ENCODE measurements at places on chromosomes 1 and 21.

- DNase-seq, result no peak
These were observed 133.3 kb upstream of the COA6 start for GRCh38 chr1:234239936-234240335.

DNA sequence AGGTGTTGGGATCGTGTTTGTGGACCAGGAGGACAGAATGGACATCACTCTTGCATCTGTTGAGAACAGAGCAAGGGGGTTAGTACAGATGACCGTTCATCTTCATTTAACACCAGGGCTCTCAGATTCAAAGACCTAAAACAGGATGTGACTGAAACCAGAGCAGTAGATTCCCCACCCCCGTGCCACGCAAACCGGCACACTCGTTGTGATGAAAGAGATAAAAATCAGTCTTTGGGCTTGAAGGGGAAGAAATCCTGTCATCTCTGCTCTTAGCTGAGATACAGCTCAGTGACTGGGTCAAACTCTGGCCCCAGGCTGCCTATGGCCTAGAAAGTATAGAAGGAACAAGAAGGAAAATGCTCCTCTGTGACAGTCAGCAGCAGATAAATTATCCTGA lies 146.2 kb upstream of the KRTAP19-8 start:
- no peak for DNase-seq

DNA sequence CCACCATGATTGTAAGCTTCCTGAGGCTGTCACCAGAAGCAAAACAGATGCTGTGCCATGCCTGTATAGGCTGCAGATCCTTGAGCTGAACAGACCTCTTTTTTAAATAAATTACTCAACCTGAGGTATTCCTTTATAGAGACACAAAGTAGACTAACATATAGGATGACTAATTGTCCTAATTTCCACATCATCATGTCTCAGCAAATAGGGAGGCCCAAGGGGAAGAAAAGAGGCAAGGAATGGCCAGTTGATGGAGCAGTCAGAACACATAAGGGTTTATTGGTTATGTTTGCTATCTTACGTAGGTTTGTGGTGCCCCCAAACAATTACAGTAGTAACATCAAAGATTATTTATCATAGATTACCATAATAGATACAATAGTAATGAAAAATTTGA lies 126.2 kb downstream of the RASAL2 start:
- DNase-seq, result no peak

DNA sequence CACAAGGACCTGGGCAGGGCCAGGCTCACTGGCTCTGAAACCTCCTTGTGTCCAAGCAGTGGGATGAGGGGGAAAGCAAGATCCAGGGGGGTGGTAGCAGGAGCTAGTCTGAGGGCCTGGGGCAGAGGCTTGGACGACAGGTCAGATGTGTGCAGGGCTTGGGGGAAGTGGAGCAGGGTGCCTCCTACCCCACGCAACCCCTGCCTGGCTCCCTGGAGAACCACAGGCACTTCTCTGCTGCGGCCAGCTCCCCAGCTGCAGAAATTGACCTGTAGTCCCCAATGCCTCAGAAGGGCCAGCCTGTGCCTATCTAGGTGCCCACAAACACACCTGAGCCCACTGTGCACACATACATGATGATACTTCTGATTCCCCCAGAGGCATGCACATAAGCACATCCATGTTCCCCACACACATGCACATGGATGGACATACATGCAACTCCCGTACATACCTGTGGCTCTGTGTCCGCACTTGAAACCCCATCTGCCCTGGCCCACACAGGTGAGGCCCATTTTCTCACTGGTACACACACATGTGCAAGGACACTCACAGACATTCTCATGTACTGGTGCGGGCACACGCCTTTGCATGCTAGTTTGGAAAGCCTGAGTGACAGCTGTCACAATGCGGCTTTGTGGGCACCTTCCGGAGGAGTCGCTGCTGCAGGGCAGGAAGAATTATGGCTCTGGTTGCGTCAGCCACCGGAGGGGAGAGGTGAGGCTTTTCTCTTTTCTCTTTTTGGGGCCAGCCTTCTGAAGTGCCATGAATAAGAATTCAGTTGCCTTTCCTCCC lies 247.2 kb upstream of the CSF3R start:
- no peak for DNase-seq

DNA sequence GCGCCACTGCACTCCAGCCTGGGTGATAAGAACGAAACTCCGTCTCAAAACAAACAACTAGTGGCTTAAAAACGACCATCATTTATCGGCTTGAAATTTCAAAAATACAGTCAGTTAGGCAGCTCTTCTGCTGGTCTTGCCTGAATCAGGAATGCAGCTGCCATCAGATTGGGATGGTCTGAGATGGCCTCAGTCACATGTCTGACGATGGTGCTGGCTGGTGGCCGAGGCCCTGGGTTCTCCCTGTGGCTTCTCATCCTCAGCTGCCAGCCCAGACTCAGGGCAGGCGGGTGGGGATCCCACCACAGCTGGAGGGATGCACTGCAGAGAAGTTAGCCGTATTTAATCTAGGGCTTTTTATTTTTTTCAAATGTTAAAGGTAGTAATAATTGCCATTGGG lies 31.3 kb downstream of the IL6R start:
- DNase-seq, result no peak

- no peak for DNase-seq
These were observed 4.6 kb downstream of the OBSCN start for GRCh38 chr1:228212415-228212965.

DNA sequence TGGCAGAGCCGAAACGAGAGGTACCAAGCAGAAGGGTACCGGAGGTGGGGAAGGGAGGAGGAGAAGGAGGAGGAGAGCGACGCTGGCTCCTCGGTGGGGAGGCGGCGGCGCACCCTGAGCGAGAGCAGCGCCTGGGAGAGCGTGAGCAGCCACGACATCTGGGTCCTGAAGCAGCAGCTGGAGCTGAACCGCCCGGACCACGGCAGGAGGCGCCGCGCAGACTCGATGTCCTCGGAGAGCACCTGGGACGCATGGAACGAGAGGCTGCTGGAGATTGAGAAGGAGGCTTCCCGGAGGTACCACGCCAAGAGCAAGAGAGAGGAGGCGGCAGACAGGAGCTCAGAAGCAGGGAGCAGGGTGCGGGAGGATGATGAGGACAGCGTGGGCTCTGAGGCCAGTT lies 32.4 kb downstream of the STYXL2 start:
- DNase-seq, result no peak

DNA sequence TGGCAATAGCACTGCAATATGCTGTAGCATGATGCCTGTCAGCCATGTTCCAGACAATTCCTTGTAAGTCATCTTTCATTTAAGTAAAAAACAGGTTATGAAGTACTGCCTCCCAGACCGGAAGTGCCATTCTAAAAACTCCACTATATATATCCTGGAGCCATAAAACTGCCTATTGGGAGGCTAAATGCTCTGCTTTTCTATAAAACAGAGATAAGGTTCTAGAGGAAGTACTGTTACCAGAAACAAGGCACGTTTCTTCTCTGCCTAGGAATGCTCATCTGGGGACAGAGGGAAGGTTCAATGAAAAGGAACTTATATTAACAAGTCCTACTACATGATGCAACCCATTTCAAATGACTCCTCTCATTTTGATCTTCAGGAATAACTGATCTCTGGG lies 66.8 kb downstream of the GPR137B start:
- DNase-seq, result no peak

- no peak for DNase-seq
These were observed 56.7 kb downstream of the PRDM2 start for GRCh38 chr1:13756557-13757315.

GRCh38 chr1:152519851-152520250 lies 5.6 kb downstream of the CRCT1 start:
- no peak for DNase-seq

DNA sequence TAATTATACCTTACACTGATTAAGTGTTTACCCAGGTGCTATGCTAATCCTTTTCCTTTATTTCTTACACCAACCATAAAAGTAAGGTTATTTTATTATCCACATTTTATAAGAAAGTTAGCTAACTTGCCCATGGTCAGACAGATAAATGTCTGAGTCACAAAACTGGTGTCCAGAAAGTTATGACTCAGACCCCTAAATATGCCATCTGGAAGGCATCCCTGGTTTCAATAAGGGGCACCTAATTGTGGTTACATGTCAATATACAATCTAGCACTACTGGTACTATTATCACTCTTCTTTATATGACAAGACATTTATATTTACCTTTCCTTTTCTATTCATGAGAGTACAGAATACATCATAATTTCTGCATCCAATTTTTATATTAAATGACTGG lies 496.5 kb upstream of the ADGRL2 start:
- DNase-seq, result no peak

GRCh38 chr1:58568911-58569310 lies 8.1 kb downstream of the TACSTD2 start:
- no peak for DNase-seq

- no peak for DNase-seq
These were observed 20.5 kb upstream of the NRDC start for GRCh38 chr1:51899022-51899421.

DNA sequence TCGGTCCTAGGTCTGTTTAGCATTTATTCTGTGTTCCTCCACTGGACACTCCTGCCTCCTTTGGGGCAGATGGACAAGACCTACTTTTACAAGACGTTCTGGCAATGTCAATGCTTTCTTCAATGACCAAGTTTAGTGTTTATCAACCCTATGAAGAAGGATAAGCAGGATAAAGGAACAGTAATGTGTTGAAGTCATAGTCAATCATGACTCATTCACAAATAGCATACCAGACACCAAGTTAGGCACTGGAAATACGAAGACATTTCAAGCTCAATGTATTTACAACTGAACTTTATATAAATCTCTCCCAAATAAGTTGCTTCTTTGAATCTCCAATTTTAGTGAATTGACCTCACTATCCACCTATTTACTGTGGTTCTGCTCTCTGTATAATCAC lies 4.8 kb upstream of the SLC35D1 start:
- DNase-seq, result no peak

Measured in caudate nucleus (tissue), 63 donors.